Activated naive CD8-positive, alpha-beta T cell treated with anti-CD3 and anti-CD28 coated beads for 36 hours (primary cell): ENCODE measurements at places on chromosomes 6 and 20. TPM values are rescaled to one million over a fixed set of nuclear protein-coding genes. Genes with fewer than 3 reads are reported as not detected.

DNA sequence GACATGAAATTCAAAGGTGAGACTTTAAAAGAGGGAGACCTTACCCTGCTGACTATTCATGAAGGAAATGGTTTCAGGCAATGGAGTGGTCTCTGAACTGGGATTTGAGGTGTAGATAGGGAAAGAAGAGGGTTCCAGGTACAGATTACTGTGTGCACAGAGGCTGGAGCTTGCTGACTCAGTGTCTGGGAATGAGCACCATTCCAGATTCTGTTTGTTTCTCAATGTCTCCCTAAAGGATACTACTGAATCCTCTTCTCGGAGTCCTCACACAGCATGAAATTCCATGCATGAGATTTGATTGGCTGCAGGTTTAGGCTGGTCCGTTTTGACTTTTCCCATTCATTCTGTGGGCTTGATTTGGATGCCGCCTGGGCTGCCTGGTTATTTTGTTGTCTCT lies 49.0 kb downstream of the PPP1R14C start:
- no peak for DNase-seq
- H3K4me1 ChIP-seq, result no peaks in the 10 kb centered on the region
- H3K36me3 ChIP-seq, result no peaks in the 10 kb centered on the region
- H3K27me3 ChIP-seq, result no peaks in the 10 kb centered on the region
- H3K4me3 ChIP-seq, result no peak overlapping the region

GRCh38 chr6:37057128-37057471 lies 51.6 kb downstream of the FGD2 start:
- no peaks in the 10 kb centered on the region for H3K36me3 ChIP-seq
- no peak for DNase-seq
- no peak overlapping the region for H3K4me3 ChIP-seq

DNA sequence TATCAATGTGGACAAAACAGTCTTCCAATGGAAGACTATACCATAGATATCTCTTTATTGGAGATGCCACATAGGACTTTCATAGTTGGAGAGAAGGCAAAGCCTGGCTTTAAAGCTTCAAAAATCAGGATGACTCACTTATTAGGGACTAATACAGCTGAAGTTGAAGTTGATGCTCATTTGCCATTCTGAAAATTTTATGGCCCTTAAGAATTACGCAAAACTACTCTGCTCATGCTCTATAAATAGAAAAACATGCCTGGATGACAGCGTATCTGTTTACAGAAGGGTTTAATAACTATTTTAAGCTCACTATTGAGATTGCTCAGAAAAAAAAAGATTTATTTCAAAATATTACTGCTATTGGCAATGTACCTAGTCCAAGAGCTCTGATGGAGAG lies 155.5 kb upstream of the DST start:
- H3K27me3 ChIP-seq, result no peaks in the 10 kb centered on the region
- H3K4me3 ChIP-seq, result no peak overlapping the region
- H3K36me3 ChIP-seq, result no peaks in the 10 kb centered on the region
- no peaks in the 10 kb centered on the region for H3K4me1 ChIP-seq
- no peak overlapping the region for H3K27ac ChIP-seq

DNA sequence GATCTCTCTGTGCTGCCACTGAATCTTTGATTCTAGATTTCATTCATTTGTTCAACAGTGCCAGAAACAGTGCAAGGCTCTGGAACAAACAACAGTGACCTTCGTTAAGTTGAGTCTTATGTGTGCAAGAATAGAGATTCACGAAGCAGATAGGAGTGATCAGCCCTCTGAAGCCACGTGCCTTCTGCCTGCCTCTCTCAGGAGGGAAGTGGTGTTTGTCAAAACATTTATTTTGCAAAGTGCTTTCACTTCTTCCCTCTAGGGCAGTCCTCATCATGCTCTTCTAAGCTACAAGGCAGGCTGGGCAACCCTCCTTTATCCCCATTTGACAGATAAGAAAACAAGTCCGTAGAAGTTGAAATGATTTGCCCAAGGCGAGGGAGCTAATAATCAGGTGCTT lies 204.3 kb downstream of the TFAP2C start:
- DNase-seq, result no peak
- no peaks in the 10 kb centered on the region for H3K4me1 ChIP-seq
- no peak overlapping the region for H3K27ac ChIP-seq
- no peaks in the 10 kb centered on the region for H3K36me3 ChIP-seq
- no peak overlapping the region for H3K4me3 ChIP-seq
- H3K27me3 ChIP-seq, result peaks cover 27% of the 10 kb centered on the region

DNA sequence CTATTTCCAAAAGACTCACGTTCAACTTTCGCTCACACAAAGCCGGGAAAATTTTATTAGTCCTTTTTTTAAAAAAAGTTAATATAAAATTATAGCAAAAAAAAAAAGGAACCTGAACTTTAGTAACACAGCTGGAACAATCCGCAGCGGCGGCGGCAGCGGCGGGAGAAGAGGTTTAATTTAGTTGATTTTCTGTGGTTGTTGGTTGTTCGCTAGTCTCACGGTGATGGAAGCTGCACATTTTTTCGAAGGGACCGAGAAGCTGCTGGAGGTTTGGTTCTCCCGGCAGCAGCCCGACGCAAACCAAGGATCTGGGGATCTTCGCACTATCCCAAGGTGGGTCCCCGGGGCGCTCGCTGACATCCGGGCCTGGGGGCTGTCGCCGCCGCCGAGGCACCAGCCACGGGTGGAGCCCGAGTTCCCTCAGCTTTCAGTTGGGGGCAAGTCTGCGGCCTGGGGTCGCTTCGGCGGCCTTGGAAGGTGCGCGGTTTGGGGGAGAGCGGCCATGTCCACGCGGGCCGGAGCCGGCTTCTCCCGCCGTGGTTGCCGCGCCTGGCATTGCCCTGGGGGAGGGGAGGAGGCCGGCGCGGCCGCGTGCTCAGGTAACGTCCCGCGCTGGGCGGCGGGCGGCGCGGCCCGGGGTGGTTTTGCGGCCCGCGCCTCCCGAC lies 429 bp downstream of the AMD1 start:
- H3K4me3 ChIP-seq, result peak overlapping the region; percentile 96
- peak; percentile 53 for DNase-seq
- H3K4me1 ChIP-seq, result peaks cover 30% of the 10 kb centered on the region
- peaks cover 27% of the 10 kb centered on the region for H3K36me3 ChIP-seq
- peak overlapping the region; percentile 98 for H3K27ac ChIP-seq

- peak overlapping the region; percentile 40 for H3K27ac ChIP-seq
- no peaks in the 10 kb centered on the region for H3K27me3 ChIP-seq
- no peak for DNase-seq
- peaks cover 13% of the 10 kb centered on the region for H3K4me1 ChIP-seq
Measured at GRCh38 chr20:43744966-43745730, 18.3 kb upstream of the GTSF1L start.

The MUCL3 gene
- total RNA-seq, result not detected

The HLA-G gene
- 1.4 TPM for total RNA-seq

The PACSIN1 gene
- 0.28 TPM for total RNA-seq

The MEI4 gene
- total RNA-seq, result not detected

The BPIFB2 gene
- not detected for total RNA-seq
